ENCODE measurements at places on chromosomes 2 and 18. TPM values are rescaled to one million over a fixed set of nuclear protein-coding genes. Genes with fewer than 3 reads are reported as not detected.

- peak; percentile 20 for DNase-seq
Measured at GRCh38 chr2:114550895-114551793, 108.7 kb downstream of the DPP10 start.

GRCh38 chr2:4914551-4914950, 777.6 kb upstream of the SOX11 start:
- peak; percentile 9 for DNase-seq

GRCh38 chr2:237314681-237315080, 99.3 kb downstream of the COL6A3 start:
- no peak for DNase-seq

- DNase-seq: no peak
Measured at GRCh38 chr2:239756790-239757760, 268.1 kb downstream of the NDUFA10 start.

DNA sequence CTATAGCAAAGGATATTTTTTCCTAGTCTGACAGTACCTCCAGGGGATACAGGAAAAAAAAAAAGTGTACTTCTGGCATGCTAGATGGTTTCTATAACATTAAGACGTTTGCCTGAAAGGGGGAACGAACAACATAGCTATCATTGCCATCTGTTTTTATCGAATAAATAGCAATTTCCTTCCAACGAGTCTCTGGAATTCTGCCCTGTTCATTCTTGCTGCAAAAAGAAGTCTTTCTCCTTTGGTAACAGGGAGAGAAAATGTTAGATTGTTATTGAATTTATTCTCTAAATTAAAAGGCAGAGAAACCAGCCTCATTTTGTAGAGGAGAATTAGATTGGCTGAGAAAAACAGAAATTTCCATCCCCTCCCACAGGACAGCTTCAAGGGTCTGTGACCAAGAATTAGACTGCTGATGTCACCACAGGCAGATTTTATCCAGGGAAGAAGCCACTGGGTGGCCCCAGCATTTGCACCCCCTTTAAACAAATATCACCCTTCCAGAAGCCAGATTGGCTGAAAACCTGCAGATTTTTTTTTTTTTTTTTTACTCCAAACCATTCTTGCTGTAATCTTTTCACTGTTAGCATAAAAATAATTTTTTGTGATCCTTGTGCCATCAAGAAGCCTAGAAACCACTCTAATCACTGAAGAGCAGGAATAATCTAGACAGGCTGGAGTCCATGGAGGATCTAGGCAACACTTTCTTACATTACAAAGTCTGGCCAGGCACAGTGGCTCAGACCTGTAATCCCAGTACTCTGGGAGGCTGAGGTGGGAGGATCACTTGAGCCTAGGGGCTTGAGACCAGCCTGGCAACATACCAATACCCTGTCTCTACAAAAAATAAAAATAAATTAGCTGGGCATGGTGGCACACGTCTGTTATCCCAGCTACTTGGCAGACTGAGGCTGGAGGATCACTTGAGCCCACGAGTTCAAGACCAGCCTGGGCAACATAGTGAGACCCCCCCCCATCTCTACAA, 12.0 kb downstream of the WDFY1 start:
- no peak for DNase-seq

DNA sequence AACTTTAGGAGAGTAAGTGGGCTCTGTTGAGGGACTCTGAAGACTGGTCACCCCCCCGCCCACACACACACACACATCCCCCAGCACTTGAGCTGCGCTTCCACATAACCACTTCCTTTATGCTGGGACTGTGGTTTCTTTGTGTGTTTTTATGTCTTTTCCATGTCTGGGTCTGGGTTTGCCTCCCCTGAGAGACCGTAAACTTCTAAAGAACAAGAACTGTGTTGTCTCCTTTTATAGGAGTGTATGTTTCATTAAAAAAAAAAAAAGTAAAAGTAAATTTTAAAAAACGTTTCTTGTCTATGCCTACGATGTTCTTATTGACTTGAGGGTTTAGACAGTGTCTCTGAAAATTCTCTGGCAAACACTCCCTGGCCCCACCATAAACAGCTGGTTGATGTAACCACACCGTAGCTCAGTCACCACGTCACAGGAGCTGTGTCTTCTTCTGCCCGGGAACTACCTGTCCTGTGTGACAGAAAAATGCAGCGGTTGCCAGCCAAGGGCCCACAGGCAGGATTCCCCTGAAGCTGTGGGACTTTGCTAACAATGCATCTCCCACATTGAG, 68.0 kb downstream of the KLHL29 start:
- DNase-seq: no peak

SLC19A3 gene
- total RNA-seq: 0.29 TPM

LRRTM1 gene
- total RNA-seq: 2.0 TPM

CD226 gene
- 1.9 TPM for total RNA-seq

CPO gene
- total RNA-seq: not detected

KLF11 gene
- total RNA-seq: 6.9 TPM
